Activated naive CD4-positive, alpha-beta T cell treated with Interleukin-2 at 50 U/mL for 16 hours (primary cell): ENCODE measurements at places on chromosomes 2 and 18.

GRCh38 chr2:145410086-145410485 is 890.2 kb upstream of the ZEB2 start:
- no peak for DNase-seq

- no peak for DNase-seq
Measured at GRCh38 chr18:6399776-6400175, 14.9 kb downstream of the L3MBTL4 start.

GRCh38 chr2:197158591-197159550 is 151.7 kb downstream of the ANKRD44 start:
- no peak for DNase-seq

- DNase-seq = peak; percentile 50
Measured at GRCh38 chr18:11851806-11852337, 659 bp downstream of the CHMP1B start.

GRCh38 chr2:15160201-15160991 is 400.7 kb downstream of the NBAS start:
- DNase-seq = no peak

- no peak for DNase-seq
Measured at GRCh38 chr2:127231130-127231865, 11.2 kb upstream of the CYP27C1 start.

- peak; percentile 81 for DNase-seq
Measured at GRCh38 chr2:180980106-180980942, at the start of gene UBE2E3. UBE2E3 (plus strand) TSS chr2:180980605; CDS start chr2:180982043, 1,438 bp downstream.

DNA sequence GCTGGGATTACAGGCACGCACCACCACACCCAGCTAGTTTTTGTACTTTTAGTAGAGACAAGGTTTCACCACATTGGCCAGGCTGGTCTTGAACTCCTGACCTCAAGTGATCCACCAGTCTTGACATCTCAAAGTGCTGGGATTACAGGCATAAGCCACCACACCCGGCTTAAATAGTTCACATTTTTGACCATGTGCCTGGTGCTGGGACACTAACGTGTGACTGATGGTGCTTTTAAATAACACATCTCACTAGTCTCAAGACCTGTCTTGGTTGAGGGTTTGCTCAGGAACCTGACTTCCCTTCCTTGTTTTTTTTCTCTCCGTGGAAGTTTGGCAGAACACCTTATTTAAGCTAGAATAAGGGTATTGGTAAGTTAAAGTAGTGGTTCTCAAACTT is 8.5 kb downstream of the FMNL2 start:
- no peak for DNase-seq

DNA sequence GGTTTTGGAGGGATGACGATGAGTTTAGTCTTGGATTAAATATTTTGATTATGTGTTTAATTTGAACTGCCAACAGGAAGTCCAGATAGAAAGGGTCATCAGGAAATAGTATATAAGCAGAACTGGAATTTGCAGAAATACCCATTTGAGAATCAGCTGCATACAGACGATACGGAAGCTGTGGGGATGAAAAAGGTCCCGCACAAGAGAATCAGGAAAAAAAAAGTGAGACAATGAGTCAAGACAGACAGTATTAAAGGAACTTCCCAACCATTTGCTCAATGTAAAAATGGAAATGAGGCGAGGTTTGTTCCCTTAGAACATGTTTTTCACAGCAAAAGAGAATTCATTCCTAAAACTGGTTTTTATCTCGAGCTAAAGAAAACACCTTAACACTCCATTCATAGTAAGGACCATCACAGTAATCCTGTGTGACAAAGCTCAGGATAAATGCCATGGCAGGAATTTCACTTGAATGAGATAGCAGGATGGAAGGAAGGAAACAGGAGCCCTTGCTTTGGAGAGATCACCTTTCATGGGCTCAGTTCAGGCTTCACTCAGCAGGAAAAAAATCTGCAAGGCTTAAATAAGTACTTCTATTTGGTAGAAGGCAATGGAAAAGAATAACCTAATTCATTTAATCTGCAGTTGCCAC is 29.3 kb downstream of the BCL2 start:
- no peak for DNase-seq

DNA sequence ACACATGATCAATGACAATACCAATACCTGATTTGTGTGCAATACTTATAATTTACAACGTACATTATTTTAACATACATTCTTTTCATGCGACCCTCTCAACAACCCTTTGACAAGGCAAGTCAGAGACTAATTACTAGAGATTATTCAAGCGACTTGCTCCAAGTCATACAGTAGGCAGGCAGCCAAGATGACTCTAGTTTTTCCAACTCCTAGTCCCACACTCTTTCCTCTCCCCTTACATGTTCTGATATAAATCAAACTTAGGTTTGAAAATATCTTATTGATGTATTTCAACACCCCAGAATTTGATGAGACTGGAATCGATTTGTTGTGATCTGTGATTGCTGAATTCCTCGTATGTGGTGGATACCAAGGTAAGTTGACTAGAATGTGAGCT is 8.0 kb upstream of the CYP27C1 start:
- no peak for DNase-seq

- no peak for DNase-seq
Measured at GRCh38 chr2:236117861-236118269, 50.3 kb downstream of the GBX2 start.

GRCh38 chr2:84492571-84492970 is 23.7 kb upstream of the DNAH6 start:
- DNase-seq = no peak

GRCh38 chr2:74026687-74027241 is 42.1 kb downstream of the TET3 start:
- no peak for DNase-seq

GRCh38 chr18:59220784-59221765 is 1.1 kb downstream of the GRP start:
- DNase-seq = no peak

DNA sequence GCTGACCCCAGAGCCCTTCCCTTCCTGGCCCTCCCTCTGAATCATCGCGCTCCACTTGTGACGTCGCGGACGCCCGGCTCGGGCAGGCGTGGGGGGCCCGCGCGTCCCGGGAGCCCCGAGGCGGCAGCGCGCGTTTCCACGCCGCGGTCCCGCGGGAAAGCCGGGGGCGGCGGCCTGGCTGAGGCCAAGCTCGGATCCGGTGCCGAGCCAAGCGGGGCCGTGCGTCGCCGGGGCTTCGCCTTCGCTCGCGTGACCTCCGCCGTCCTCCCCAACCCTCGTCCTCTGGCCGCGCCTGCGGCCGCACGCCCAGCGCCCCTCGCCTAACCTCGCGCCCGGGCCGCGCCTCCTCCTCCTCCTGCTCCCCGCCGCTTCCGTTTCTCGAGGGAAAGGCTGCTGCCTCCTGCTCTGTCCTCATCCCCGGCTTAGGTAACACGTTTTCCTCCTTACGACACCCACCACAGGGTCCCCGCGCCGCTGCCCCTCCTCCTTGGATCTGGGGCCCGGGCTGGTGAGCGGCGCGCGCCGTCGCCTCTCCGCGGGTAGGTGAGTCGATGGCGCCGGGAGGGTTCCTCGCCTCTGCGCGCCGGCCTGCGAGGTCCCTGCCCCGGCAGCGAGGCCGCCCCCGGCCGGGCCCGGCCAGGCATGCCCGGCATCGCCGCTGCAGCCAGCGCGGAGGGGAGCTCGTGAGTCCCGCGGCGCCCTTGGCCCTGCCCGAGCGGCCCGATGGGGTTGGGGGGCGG is at the start of gene INPP1:
Gene INPP1, plus strand, starts transcription at position 54 of the 740 bp plus-strand sequence. CDS start 16,514 bp downstream, outside the sequence.
- DNase-seq = peak; percentile 45

- peak; percentile 14 for DNase-seq
Measured at GRCh38 chr2:1886405-1886992, 142.2 kb upstream of the PXDN start.

DNA sequence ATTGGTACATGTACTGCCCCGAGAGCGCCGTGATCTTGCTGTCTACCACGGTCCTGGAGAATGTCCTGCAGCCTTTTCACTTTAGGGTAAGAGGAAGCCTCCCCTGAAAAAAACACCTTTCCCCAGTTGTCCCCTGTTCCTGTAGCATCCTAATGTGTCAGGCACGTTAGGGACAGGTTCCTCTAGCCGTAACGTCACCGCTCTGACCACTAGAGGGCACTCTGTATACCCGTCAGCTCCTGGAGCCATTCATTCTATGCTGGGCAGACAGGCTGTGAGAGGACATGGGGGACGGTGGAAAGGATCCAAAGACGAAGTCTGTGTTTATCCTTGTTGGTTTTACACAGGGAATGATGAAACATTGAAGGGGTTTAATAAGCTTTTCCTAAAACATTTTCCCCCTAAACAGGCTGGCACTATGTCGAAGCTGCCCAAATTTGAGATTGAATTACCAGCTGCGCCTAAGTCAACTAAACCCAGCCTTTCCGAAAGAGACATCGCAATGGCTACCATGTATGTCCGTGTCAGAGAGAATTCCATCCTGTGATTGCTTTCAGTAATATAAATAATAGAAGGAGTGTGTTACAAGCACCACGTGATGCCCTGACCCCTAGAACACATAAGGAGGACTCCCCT is 12.7 kb downstream of the RMC1 start:
- peak; percentile 77 for DNase-seq

GRCh38 chr18:5288517-5288935 is 7.0 kb downstream of the ZBTB14 start:
- DNase-seq = no peak

GRCh38 chr2:45904267-45904945 is 252.9 kb downstream of the PRKCE start:
- DNase-seq = peak; percentile 47

GRCh38 chr2:235678712-235679111 is 184.9 kb downstream of the AGAP1 start:
- no peak for DNase-seq

DNA sequence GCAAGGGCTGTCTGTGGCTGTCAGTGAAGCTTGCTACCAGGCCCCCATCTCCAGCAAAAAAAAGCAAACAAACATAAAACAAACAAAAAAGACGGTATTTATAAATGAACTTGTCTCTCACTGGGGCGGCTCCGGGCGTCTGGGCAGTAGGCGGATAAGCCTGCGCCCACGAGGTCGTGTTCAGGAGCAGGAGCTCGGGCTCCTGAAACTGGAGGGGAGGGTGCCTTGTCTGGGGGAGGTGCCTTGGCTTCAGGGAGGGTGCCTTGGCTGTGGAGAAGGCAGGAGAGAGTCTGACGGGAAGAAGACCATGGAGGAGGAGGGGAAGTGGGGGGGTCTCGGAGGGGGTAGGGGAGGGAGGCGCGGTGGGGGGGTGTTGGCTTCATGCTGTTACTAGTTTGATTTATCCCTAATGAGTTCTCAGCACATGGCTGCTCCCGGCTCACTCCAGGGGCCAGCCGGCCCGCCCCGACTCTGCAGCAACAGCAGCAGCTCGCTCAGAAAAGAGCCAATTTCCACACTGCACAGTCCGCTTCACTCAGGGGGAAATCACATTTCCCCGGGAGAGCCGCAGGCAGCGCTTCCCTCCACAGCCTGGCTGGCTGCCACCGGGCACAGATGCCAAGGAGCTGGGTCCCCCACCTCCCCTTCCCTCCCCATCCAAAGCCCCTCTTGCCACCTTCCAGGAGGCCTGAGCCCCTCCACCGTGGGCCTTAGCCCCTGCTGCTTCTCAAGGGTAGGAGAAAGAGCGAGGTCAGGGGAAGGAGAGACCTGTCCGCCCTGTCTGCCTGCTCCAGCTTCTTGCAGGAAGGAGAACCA is 38.7 kb downstream of the PSD4 start:
- DNase-seq = no peak

DNA sequence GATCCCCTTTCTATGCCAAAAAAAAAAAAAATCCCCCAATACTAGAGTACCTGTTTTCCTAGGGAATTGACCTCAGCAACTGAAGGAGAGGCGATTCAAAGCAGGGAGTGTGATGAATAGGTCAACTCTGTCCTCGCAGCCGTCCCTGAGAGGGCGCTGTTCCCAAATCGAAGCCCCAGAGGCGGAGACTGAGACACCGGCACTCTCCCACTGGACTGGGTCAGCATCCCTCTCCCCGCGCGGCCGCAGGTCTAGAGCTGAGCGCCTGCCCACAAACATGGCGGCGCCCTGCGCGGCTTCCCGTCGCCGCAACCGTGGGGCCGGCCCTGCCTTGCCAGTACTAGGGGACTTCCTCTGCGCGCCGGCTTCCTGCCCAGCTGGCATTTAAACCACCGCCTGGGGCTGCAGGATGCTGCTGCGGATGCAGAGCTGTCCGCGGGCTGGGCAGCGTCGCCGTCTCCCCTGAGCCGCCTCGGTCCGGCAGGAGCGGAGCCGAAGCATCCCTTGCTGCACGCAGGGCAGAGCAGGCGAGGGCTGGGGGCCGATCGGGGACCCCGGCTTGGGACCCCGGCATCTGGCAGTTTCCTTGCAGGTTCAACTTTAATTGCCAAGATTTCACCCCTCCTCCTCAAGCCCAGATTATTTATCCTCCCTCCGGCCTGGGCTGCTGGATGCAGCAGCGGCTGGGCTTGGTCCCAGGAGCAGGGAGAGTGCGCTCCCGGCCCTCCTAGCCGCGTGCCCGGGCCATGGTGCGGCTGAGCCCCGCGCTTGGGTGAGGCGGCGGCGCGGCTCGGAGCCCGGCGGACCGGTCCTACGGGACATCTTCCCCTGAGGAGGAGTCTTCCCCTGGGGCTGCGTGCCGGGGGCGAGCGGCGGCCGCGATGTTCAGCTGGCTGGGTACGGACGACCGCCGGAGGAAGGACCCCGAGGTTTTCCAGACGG is at the start of gene EHD3:
Gene EHD3, plus strand, starts transcription at position 412 of the 942 bp plus-strand sequence. Its CDS starts 470 bp downstream, at position 882.
- DNase-seq = peak; percentile 82

GRCh38 chr2:237529452-237530402 is 36.6 kb upstream of the PRLH start:
- no peak for DNase-seq

DNA sequence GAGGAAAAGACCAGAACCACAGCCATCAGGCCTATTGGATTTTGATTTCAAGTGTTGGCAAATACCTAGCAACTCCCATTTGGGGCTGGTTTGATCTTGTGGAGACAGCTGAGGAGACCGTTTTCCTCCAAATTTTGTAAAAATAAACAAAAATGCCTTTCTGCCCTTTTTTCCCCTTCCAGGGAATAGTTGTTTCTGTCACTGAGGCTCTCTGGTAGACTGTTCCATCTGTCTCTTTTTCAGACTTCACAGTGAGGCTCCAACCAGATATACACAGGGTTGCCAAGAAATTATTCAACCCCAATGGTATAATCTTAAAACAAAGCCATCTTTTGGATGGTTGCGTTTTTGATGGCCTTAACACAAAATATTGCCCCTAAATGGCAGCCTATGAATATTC is 115.7 kb downstream of the ACOXL start:
- no peak for DNase-seq

DNA sequence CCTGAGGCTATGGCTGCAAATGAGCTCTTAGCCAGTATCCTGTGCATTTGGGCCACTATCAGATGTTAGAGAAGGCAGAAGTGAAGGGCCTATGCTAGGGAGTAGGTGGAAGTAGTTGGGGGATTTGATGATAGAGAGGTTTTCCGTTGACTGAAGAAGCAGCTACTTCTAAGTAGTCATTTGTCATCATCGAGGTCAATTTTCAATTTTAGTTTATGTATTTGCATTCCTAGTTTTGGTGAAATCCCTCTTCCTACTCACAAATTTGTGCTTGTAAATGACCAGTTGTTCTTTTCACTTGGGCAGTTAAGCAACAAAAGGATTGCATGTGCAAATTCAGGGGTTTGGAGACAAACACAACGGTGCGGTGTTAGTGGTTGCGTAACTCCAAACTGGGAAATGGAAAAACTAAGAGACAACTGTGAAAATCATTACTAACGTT is 48.5 kb upstream of the PELI1 start:
- DNase-seq = no peak
